Gastrocnemius medialis (tissue), 4 donors: ENCODE measurements at places on chromosomes 3 and 15. TPM values are rescaled to one million over a fixed set of nuclear protein-coding genes. Genes with fewer than 3 reads are reported as not detected.

GRCh38 chr15:64455961-64456371 lies 4.4 kb upstream of the ZNF609 start:
- DNase-seq: peak; percentile 36

The PLCB2 gene
- 2.0 TPM for total RNA-seq

The DCBLD2 gene
- 6.9 TPM for total RNA-seq

The MUC4 gene
- not detected for total RNA-seq

- DNase-seq: no peak
Measured at GRCh38 chr15:95709959-95710695, 620.4 kb upstream of the NR2F2 start.

DNA sequence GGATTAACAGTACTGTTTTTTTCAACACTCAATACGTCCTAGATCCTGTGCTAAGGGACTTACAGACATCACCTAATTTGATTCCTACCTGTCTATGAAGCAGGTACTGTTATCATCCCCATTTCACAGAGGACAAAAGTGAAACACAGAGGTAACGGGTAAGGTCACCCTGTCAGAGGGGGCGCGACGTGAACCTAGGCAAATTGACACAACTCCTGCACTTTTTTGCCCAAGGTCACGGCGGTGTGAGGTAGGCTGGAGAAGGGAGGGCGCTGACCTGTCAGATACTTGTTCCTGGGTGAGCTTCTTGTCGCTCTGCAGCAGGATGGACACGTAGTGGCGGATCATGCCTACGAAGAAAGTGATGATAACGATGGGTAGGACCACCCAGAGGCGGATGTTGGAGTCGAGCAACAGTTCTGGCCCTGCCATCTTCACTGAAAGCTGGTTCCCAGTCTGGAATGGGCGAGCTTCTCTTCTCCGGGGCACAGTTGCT lies 363 bp downstream of the EMC3 start:
- DNase-seq: no peak

GRCh38 chr3:2420919-2421318 lies 322.3 kb downstream of the CNTN4 start:
- no peak for DNase-seq

The FOXL2NB gene
- total RNA-seq: not detected

GRCh38 chr3:133734305-133734704 lies 11.9 kb upstream of the TF start:
- DNase-seq: no peak
